ENCODE measurements at places on chromosomes 7 and 10.
A peak's percentile ranks its signal among the peaks of the same experiment; 100 is the strongest.

GRCh38 chr10:17805330-17805729 is 3.8 kb upstream of the MRC1 start:
- no peak for DNase-seq

DNA sequence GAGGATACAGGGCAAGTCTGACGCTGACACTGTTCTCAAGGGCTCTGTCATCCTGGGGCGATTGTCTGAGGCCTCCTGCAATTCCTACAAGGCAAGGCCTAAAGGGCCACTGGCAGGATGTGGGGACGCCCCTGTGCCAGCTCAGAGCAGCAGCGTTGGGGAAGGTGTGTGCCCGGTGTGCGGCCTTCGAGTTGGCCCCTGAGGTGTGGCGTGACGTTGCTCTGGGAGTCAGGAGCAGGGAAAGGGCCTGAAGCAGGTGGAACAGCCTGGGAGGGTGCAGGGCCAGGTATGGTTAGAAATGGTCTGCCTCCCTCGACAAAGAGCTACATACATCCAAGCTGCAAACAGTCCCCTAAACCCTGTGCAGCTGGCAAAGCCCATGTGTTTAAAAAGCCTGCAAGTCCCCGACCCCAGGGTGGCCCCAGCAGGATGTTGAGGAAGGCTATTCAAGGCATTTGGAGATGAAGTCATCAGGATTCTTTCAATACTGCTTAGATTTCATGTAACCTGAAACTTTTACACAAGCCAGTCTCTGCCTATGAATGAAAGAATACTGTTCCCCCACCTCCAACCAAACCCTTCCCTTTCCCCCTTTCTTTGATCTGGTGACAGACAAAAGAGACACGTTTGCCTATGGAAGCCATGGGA is 142.5 kb upstream of the TNS3 start:
- DNase-seq: no peak

- DNase-seq: peak; percentile 43
Measured at GRCh38 chr10:3852147-3852904, 67.3 kb upstream of the KLF6 start.

DNA sequence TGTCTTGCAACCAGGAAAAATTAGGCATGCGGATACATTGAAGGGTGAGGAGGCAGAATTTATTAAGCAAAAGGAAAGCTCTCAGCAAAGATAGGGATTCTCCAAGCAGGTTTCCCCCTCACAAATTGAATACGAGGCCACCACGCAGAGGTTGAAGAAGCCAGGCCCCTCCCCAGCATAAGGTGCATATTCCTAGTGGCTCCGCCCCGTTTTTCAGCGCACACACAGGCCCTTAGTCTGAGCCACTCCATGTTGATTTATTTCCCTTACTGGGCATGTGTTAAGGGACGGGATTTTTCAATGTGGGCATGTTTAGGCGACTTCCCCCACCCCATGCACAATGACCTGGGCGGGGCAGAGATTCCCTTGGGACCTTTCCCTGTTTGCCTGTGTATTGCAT is 24.9 kb downstream of the PPP2R2D start:
- no peak for DNase-seq

DNA sequence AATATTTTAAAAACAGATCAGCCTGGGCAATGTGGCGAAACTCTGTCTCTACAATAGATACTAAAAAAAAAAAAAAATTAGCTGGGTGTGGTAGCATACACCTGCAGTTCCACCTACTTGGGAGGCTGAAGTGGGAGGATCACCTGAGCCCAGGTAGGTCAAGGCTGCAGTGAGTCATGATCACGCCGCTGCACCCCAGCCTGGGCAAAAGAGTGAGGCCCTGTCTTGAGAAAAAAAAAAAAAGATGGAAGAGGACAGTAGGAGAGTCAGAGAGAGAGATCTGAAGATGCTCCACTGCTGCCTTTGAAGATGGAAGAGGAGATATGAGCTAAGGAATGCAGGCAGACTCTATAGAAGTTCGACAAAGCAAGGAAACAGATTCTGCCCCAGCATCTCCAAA is 181.9 kb downstream of the CALN1 start:
- no peak for DNase-seq

- DNase-seq: no peak
Measured at GRCh38 chr7:20459419-20459818, 128.7 kb downstream of the ITGB8 start.

- no peak for DNase-seq
Measured at GRCh38 chr7:132776048-132776620, 199.9 kb upstream of the PLXNA4 start.

GRCh38 chr7:51590746-51591145 is 274.1 kb upstream of the COBL start:
- no peak for DNase-seq

- no peak for DNase-seq
Measured at GRCh38 chr10:501596-501995, 187.9 kb downstream of the DIP2C start.

- no peak for DNase-seq
Measured at GRCh38 chr10:24467136-24467535, 256.6 kb downstream of the ARHGAP21 start.

- DNase-seq: no peak
Measured at GRCh38 chr7:51973939-51974338, 657.3 kb upstream of the COBL start.

- DNase-seq: no peak
Measured at GRCh38 chr10:112758961-112759360, 191.1 kb upstream of the TCF7L2 start.

All from activated T-cell treated with anti-CD3 and anti-CD28 coated beads for 48 hours (primary cell).